NCI-H446 treated with DMSO at 0.1 percent for 48 hours (cell line): ENCODE measurements at places on chromosomes 7 and 10.

GRCh38 chr10:117348236-117348635 lies 27.0 kb downstream of the PDZD8 start:
- no peak for DNase-seq

DNA sequence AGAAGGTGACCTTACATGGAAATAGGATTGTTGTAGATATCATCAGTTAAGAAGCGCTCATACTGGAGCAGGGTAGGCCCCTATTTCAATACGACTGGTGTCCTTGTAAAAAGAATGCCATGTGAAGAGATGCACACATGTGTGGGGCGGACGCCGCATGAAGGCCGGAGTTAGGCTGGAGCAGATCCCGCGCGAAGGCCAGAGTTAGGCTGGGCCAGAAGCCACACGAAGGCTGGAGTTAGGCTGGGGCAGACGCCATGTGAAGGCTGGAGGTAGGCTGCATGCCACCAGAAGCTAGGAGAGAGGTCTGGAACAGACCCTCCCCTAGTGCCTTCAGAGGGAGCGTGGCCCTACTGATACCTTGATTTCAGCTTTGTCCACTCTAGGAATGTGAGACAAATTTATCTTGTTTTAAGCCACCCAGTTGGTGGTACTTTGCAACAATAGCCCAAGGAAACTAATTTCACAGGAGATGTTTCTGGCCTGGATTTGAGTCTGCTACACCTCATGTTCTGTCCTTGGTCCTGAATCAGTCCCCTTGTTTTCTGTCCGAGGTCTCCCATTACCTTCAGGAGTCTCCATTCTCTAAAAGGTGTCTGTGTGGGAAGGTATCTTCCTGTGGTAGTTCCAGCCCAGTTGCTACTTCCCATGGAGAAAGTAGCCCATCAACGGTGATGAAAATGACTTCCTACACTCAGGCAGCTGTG lies 585.8 kb downstream of the LRMDA start:
- DNase-seq = no peak

- DNase-seq = no peak
Observed at GRCh38 chr10:104601166-104601565, 39.9 kb upstream of the SORCS3 start.

DNA sequence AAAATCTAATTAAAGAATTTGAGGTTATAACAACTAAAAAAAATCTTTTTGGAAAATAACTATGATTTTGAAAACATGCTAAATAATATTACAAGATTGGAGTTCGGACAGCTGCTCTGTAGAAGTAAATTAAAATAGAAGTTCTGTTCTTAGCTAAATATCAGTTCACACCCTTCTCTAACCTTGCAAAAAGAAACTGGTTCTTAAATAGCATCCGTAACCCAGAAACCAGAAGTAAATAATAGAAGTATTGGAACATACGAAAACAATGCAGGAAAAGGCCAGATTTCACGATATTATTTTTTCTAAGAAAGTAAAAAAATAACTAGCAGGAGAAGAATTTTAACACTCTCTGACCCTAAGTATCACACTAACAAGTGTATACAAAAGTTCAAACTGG lies 164.7 kb downstream of the PRKG1 start:
- no peak for DNase-seq

GRCh38 chr10:113857210-113857609 lies 2.7 kb downstream of the NHLRC2 start:
- no peak for DNase-seq

DNA sequence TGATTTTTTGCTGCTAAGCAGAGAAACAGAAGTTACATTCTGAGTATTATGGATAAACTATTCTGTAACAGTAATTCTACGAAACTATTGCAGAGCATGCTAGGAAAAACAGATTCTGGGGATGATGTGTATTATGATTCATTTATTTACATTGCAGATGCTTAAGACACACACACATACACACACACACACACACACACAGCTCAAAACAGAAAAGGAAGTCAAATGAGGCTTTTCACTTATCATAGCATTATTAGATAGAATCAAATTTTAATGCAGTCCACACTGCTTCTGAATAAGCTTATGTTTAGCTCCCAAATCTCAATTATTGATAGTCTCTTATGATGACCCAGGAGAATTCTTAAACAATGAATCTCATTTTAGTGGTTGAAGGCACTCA lies 307.2 kb downstream of the HGF start:
- no peak for DNase-seq

- DNase-seq = no peak
Observed at GRCh38 chr10:105797234-105797890, 1156.3 kb downstream of the SORCS3 start.

DNA sequence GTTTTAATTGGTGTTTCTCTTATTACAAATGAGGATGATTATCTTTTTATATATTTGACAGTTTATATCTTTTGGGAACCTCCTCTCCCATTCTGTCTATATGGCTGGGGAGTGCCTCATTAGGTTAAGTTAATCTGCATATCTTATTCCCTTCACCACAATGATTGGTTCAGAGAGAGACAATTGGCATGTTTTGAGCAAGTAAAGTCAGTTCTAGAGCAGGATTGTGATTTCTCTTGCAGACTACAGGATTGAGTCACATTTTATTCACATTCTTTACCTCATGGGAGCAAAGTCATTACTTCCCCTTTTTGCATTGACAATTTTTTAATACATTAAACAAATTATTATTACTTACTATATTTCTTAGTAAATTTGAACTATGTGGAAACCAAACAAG lies 345.6 kb downstream of the MDFIC start:
- no peak for DNase-seq

DNA sequence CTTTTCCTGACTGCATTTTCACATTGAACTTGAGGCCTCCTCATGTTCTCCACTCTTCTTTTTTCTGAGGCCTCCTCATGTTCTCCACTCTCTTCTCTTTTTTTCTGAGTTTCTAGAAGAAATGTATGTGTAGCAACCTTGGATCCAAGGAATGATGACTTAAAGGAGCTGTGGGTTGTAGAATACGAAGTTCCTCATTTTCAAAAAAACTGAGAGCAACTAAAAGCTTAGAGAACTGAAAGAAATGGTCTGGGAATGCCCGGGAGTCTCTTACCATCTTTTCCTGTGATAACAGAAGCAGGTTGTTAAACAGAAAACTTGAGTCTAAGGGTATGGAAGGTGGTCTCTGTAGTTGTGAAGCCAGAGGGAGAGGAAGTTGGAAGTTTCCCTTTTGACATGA lies 32.8 kb downstream of the MRPS33 start:
- no peak for DNase-seq

DNA sequence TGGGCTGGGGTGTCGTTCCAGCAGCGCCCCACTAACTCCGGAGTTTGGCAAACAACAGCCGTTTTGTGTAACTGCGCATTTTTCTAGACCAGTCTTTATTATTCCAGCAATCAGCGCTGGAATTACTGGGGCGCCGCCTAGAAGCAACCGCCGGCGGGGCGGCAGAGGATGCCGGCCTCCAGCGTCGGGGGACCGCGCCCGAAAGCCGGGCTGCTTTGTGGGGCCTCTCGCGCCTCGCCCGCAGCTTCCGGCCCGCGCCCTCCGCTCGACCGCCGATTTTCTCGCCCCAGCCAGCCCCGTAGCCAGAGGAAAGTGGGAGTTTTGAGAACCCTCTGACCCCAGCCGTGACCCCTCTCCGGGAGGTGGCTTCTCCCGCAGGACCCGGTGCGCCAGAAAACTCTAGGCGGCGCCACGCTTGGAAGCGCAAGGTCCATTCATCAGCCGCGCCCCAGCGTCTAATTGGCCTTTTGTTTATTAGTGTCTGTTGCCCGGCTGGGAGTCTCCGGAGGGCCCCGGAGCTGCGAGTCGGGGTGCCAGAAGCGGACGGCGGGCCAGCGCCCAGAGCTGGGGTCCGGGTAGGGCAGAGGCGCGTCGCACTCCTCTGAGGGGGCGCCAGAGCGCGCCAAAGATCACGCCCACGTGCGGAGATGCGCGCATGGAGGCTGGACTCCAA lies 10.7 kb downstream of the EMX2 start:
- no peak for DNase-seq

GRCh38 chr7:27435461-27435860 lies 192.9 kb downstream of the EVX1 start:
- DNase-seq = no peak

- peak; percentile 6 for DNase-seq
Observed at GRCh38 chr7:11168650-11169170, 195.0 kb downstream of the PHF14 start.

GRCh38 chr10:61882621-61883370 lies 18.7 kb upstream of the ARID5B start:
- DNase-seq = no peak

GRCh38 chr10:19865676-19866075 lies 49.4 kb downstream of the PLXDC2 start:
- no peak for DNase-seq

- DNase-seq = peak; percentile 83
Observed at GRCh38 chr7:36366718-36367560, 22.7 kb upstream of the ANLN start.

DNA sequence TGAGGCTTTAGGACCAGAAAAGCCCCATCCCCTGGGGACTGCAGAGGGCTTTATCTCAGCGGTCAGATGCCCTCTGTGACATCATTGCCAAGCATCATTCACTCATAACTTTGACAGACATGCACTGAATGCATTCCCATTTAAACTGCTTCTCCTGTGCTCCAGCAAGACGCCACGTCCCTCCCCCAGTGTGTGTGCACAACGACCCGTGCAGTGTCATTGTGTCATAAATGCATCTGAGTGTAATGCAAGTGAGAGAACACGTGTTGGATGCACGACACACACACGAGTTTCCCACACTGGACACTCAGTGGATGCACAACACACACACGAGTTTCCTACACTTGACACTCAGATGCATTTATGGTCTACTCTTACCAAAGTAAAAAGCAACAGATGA lies 337.9 kb downstream of the PTPRN2 start:
- DNase-seq = no peak
